ENCODE measurements at places on chromosomes 2 and 18. TPM values are rescaled to one million over a fixed set of nuclear protein-coding genes. Genes with fewer than 3 reads are reported as not detected.
A peak's percentile ranks its signal among the peaks of the same experiment; 100 is the strongest.

The ARHGAP15 gene
- not detected for total RNA-seq

The DPP10 gene
- total RNA-seq: not detected

The REG1B gene
- total RNA-seq: not detected

The ANKRD30BL gene
- total RNA-seq: not detected

The HK2 gene
- total RNA-seq: 40.4 TPM

The TMEM163 gene
- total RNA-seq: not detected

The ANKRD23 gene
- 7.6 TPM for total RNA-seq

GRCh38 chr18:56391931-56392590 lies 246.3 kb downstream of the TXNL1 start:
- H3K4me1 ChIP-seq: no peaks in the 10 kb centered on the region
- H3K4me3 ChIP-seq: no peak overlapping the region
- H3K27ac ChIP-seq: no peak overlapping the region
- no peaks in the 10 kb centered on the region for H3K36me3 ChIP-seq
- DNase-seq: no peak
- H3K27me3 ChIP-seq: no peaks in the 10 kb centered on the region

GRCh38 chr2:67054728-67055127 lies 342.4 kb upstream of the ETAA1 start:
- DNase-seq: no peak
- H3K4me3 ChIP-seq: no peak overlapping the region
- no peaks in the 10 kb centered on the region for H3K27me3 ChIP-seq

DNA sequence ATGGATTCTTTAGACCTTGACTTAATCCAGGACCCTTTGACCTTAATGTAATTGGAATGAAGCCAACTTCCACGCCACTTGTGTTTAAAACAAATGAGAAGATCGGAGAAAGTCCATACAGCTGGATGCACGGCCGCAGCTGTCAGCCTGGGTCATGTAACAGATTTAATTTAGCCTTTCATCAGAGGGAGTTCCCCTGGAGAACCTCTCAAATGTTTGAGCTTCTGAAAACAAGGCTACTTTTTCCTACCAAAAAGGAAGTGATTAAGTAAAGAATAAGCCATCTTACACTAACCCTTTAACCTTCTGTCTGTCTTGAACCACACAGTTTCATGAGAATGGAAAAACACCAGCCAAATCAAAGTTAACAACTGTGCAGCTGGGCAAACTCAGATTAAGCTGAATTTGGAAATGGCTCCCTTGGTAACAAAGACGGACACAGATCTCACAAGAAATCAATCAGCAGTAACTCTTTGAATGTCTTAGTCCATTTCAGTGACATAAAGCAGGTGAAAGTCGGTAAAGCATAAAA lies 103.6 kb downstream of the DOCK10 start:
- no peaks in the 10 kb centered on the region for H3K36me3 ChIP-seq
- DNase-seq: no peak
- H3K4me3 ChIP-seq: no peak overlapping the region
- H3K27me3 ChIP-seq: no peaks in the 10 kb centered on the region
- no peak overlapping the region for H3K27ac ChIP-seq

DNA sequence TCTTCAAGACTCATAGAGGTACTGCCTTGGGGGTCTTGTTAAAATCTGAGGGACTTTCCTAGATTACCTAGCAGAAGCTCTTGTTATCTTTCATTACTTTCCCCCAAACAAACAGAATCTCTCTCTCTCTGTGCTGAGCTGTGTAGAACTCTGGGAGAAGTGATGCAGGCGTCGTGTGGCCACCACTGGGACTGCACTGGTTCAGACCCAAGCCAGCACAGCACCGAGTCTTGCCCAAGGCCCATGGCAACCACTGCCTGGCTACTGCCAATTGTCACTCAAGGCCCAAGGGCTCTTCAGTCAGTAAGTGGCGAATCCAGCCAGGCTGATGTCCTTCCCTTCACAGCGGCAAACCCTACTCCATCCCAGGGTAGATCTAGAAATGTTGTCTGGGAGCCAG lies 28.6 kb downstream of the PPP1R1C start:
- peaks cover 13% of the 10 kb centered on the region for H3K4me1 ChIP-seq
- no peaks in the 10 kb centered on the region for H3K27me3 ChIP-seq
- no peaks in the 10 kb centered on the region for H3K36me3 ChIP-seq
- no peak for DNase-seq
- H3K4me3 ChIP-seq: no peak overlapping the region

DNA sequence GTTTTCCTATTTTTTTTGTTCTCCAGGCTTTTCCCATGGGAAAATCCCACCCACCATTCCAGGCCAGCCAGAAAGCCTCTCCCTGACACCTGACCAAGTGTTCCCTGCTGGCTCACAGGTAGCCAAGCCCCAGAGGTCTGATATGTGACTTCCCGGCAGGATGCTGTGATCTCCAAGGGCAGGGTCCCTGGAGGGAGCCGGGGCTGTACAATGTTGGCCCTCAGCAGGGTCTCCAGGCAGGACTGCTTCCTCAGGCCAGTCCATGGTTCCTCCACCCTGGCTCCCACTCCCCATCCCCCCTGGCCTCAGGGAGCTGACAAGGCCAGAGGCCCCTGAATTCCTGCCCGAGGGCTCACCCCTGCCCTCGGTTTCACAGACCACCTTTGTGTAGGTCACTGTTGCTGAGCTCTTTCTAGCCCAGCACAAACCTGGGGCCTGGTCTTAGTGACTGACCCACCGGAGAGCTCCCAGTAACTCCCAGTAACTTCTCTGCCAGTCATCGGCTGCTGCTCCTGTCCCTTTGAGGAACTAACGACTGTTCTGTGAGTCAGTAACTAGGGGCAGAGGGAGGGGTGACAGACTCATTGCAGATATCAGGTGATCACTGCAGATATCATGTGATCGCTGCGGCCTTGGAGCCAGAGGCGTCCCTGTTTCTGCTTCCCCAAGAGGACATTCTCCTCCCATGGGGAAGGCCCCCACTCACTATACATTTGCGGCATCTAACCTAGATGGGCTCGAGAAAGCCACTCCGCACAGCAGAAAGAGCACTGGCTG lies 38.7 kb downstream of the SDC1 start:
- peak overlapping the region; percentile 46 for H3K27ac ChIP-seq
- DNase-seq: no peak
- H3K4me3 ChIP-seq: no peak overlapping the region
- peaks cover 28% of the 10 kb centered on the region for H3K4me1 ChIP-seq
- no peaks in the 10 kb centered on the region for H3K36me3 ChIP-seq

DNA sequence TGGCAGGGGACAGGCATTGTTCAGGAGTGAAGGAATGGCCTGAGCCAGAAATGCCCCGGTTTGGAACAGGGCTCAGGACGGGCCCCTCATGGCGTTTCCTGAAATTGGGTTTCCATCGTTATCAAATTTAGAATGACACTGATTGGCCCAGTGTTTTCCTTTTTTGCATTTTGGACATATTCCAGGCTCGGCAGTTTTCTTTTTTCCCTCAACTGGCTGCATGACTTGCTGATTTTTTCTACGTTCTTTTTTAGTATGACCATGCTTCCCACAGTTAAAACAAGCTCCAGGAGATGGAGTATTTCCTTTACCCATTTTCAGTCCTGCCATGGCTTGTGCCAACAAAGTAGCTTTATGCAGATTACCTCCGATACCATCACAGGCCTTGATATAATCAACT lies 20.4 kb upstream of the LYG2 start:
- H3K4me1 ChIP-seq: peaks cover 12% of the 10 kb centered on the region
- no peak overlapping the region for H3K4me3 ChIP-seq
- H3K27me3 ChIP-seq: no peaks in the 10 kb centered on the region
- H3K36me3 ChIP-seq: no peaks in the 10 kb centered on the region
- DNase-seq: no peak

GRCh38 chr2:181984060-181984459 lies 1.6 kb upstream of the PPP1R1C start:
- no peak for DNase-seq
- H3K4me3 ChIP-seq: no peak overlapping the region

DNA sequence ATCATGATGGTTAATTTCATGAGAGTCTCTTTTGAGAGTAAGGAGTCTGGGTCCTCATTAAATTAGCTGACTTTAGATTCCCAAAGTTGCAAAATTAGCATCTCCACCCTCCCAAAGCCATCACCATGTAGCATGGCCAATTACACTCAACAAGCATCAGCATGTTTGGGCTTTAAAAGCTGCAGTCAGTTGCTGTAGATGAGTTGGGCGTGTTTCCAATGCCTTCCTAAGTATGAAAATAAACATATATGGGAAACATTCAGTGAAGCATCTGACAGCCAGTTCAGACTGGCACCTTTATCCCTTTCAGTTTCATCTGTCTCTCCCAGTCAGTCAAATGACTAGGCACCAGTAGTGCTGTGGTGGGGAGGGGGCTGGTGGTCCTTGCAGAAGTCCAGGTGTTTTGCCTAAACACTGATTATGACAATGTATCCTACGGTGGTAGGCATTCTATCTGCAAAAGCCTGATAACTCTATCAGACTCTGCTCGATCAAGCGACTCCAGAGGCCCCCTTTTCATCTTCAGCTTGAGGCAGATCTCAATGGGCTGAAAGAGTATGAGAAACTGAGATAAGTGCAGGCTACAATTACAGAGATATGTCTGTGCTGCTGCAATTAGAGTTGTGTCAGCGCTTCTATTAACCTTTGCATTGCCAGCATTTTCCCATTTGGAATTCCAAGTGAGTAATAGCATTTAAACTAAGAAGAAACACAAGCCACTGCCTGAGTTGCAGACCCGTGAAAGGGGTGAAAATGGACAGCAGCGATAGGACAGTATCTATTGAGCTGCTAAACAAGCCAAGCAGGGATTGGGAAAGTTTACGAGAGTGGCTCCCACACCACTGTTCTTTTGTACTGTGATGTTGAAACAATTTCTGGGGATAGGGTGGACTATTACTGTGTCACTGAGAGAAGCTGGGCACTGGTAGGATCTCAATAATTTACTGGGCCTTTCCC lies 67.3 kb upstream of the SPOPL start:
- no peaks in the 10 kb centered on the region for H3K36me3 ChIP-seq
- no peak overlapping the region for H3K4me3 ChIP-seq
- H3K27ac ChIP-seq: no peak overlapping the region

DNA sequence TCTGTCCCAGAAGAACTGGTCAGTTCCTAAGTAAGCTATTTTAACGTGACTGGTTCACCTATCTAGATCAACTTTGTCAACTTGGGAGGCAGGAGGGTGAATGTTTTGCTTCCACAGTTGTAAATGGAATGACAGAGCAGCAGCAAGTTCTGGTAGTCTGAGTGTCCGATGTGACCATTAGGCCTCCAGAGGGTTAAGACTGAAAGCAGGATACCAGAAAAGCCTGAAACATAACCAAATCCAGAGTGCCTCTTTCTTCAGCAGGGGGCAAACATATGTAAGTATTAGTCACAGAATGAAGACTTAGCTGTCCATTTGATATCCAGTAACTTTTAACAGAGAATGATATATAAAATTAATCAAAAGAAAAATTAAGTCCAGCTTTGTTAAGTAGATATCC lies 9.2 kb downstream of the HOXD3 start:
- DNase-seq: no peak
- no peak overlapping the region for H3K27ac ChIP-seq
- H3K4me3 ChIP-seq: no peak overlapping the region
- H3K36me3 ChIP-seq: no peaks in the 10 kb centered on the region

DNA sequence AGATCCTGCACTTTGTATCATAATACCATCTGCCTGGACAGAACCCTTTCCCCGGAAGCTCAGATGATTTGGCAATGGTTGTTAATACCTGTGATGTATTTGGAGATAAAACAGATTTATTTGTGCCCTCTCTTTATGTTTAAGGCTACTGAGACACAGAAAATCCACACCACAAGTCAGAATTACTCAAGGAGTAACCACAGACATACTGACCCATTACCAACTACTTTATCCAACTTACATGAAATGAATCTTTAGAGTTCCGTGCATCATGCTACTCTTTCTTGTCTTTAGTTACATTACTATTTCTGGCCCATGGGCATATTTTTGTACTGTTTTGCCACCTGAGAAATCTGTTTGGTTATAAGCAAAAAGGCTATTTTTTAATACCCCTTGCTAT lies 384.0 kb downstream of the STK39 start:
- no peaks in the 10 kb centered on the region for H3K4me1 ChIP-seq
- no peaks in the 10 kb centered on the region for H3K36me3 ChIP-seq
- no peak overlapping the region for H3K4me3 ChIP-seq
- H3K27me3 ChIP-seq: peaks cover 11% of the 10 kb centered on the region

DNA sequence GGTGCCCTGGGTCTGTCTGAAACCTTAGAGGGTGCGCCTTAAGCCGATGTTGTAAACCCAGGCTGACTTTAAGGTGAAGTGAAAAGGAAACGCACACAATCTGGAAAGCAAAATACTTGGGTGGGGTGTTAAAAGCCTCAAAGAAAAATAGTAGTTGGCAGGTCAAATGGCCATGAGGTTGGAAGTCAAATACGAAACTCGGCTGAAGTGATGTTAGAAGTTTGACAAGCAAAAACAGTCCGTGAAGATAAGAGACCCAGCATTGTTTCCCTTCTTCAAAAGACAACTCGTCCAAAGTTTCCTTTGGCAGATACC lies 1.4 kb upstream of the CDC42EP3 start:
- peak overlapping the region; percentile 77 for H3K27ac ChIP-seq
- H3K4me3 ChIP-seq: peak overlapping the region; percentile 92
- no peaks in the 10 kb centered on the region for H3K27me3 ChIP-seq
- peaks cover 8% of the 10 kb centered on the region for H3K36me3 ChIP-seq

DNA sequence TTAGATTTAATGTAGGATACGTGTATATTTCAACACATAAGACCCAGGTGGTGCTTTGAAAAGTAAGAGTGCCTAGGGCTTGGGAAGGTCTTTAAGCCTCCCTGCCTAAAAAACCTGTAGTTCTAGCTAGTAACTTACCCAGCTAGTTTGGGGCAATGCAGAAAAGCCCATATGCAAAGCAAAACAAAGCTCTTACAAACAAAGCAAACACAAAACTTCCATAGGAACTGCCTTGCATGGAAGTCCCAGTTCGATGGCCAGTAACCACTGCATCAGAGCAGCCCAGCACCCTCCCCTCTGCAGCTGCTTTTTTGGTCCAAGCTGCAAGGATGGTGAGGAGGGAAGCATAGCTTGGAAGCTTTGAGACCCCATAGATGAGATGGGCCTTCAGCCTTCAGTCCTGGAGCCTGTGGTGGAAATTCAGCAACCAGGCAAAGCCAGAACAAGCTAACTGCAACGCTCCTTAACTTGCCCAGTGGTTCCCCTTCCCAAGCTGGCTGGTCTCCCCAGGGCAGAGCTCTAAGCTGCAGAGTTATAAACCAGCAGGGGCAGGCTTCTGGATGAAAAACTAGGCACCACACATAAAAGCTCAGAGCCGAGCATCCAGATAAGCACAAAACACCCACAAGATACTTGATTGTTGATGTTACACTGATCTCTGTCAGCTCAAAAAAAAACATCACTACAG lies 16.2 kb downstream of the C2orf76 start:
- H3K27me3 ChIP-seq: no peaks in the 10 kb centered on the region
- H3K36me3 ChIP-seq: no peaks in the 10 kb centered on the region
- no peak overlapping the region for H3K27ac ChIP-seq
- no peak overlapping the region for H3K4me3 ChIP-seq
- DNase-seq: no peak

DNA sequence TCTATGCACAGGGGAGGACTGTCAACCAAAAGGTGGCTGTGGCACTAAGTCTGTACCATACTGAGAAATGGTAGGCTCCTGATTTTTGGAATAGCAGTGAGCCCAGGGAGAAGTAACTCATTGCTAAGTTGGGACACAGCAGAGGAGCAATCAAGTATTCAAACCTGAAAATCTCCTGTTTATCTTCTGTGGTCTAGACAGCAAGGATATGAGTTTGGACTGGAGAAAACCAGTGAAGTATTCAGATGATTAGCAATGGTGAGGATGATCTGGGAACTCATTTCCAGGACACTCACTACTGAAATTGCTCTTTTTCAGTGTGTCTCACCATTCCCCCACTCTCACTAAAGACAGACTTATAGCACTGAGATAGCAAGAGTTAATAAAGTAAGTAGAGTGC lies 112.0 kb downstream of the GULP1 start:
- no peak overlapping the region for H3K4me3 ChIP-seq

- H3K27me3 ChIP-seq: no peaks in the 10 kb centered on the region
- no peak overlapping the region for H3K4me3 ChIP-seq
- H3K27ac ChIP-seq: no peak overlapping the region
- H3K36me3 ChIP-seq: no peaks in the 10 kb centered on the region
- H3K4me1 ChIP-seq: no peaks in the 10 kb centered on the region
Measured at GRCh38 chr2:78147466-78147865, 625.3 kb upstream of the LRRTM4 start.

Measured in MCF 10A (cell line).